Activated T-cell treated with anti-CD3 and anti-CD28 coated beads, Interleukin-2, amount 50 U/mL, for 72 hours (primary cell): ENCODE measurements at places on chromosomes 6 and 20.
A peak's percentile ranks its signal among the peaks of the same experiment; 100 is the strongest.

GRCh38 chr6:90062667-90063066 lies 168.4 kb downstream of the GJA10 start:
- DNase-seq: no peak

GRCh38 chr20:62721511-62722370 lies 13.1 kb downstream of the NTSR1 start:
- DNase-seq: no peak

DNA sequence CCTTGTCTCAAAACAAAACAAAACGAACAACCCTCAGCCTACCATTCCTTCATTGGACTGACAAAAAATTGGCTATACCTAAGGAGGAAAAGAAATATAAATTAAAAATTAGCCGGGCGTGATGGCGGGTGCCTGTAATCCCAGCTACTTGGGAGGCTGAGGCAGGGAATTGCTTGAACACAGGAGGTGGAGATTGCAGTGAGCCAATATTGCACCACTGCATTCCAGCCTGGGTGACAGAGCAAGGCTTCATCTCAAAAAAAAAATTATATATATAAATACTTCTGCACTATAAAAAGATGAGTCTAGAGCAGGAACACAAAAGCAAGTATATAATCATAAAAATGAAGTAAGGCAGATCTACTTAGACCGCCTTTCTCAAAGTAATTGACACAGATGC lies 109.8 kb downstream of the CRYBG1 start:
- no peak for DNase-seq

- no peak for DNase-seq
Observed at GRCh38 chr6:10882657-10883171, 873 bp upstream of the GCM2 start.

- no peak for DNase-seq
Observed at GRCh38 chr20:41432746-41433145, 66.1 kb upstream of the EMILIN3 start.

DNA sequence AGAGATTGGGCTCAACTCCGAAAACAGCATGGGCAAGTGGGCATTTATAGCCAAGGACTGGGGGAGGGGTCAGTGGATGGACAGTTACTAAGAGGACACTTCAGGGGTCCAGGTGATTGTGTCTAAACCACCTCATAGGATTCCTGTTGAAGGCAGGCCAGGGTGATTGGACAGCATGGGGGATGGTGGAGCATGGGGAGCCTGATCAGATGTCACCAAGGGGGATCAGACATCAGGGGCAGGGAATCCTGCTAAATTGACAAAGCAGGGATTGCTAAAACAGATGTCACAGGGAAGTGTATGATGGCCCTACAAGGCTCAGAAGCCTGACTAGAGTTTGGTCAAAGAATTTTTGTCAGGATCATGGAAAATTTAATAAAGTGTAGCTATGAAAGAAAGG lies 2.4 kb upstream of the PYGB start:
- no peak for DNase-seq

- DNase-seq: no peak
Observed at GRCh38 chr20:16844406-16844805, 96.2 kb downstream of the OTOR start.

- DNase-seq: no peak
Observed at GRCh38 chr6:45702849-45703739, 312.6 kb downstream of the CLIC5 start.

GRCh38 chr6:149129371-149130077 lies 188.0 kb upstream of the TAB2 start:
- DNase-seq: no peak

DNA sequence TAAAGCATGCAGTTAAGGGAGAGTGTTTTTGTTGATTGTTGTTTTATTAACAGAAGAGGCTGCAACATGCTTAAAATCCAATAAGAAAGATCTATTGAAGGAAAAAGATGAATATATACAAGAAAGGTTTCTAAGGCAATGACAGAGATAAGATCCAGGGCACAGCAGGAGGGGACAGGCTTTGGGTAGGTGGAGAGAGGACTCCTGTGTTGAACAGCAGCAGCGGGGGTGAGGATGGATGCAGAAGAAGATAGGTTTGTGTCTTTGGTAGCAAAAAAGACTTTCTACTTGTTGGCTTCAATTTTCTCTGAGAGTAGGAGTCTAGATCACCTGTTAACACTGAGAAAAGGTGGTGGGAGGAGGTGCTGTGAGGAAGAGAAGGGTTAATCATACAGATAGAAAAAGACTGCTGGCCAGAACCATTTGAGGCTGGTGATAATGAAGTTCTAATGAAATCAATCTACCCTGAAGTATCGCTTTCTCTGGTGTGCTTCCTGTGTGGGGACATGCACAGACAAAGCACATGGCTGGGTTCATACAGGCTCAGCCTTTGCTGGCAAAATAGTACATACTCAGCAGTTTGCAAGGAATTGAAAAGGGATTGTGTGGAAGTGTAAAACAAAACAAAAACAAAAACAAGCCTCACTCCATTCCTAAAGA lies 17.2 kb upstream of the DST start:
- DNase-seq: no peak

- DNase-seq: no peak
Observed at GRCh38 chr6:111551521-111552231, 54.0 kb downstream of the TRAF3IP2 start.

- no peak for DNase-seq
Observed at GRCh38 chr6:133977983-133978895, 25.2 kb downstream of the TBPL1 start.

DNA sequence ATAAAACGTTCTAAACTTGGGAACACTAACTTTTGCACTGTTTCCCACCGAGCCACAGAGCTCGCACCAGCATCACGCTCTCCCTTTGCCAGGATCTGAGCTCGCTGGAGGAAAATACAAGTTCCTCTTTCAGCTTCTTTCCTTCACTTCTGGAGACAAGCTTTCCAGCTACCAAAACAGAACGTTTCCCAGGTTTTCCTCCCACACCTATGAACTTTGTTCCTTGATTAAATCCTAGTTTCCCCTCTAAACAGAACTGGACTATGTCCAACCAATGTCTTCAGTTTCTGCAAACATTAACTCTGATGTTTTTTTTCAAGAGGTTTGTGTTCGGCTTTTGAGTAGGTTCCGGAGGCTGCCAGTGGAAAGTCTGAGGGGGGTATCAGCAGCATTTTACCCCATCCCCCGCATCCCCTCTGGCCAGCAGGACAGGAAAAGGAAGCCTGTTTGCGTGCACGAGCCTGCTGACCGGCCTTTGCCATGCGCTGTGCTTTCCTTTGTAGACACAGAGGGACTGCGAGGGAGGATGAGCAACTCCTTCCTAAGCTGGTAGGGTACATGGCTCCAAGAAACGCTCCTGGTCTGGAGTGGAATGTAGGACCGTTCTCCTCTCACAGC lies 135.5 kb downstream of the LY86 start:
- no peak for DNase-seq

GRCh38 chr6:150172929-150173328 lies 30.1 kb downstream of the PPP1R14C start:
- no peak for DNase-seq

GRCh38 chr6:167779129-167779992 lies 47.4 kb upstream of the AFDN start:
- DNase-seq: no peak

GRCh38 chr20:4457566-4458543 lies 263.9 kb upstream of the PRND start:
- no peak for DNase-seq

GRCh38 chr6:163023700-163024099 lies 295.9 kb downstream of the PACRG start:
- DNase-seq: no peak

GRCh38 chr20:63737945-63738686 lies 1.5 kb upstream of the SLC2A4RG start:
- DNase-seq: peak; percentile 43

GRCh38 chr20:4830259-4830658 lies 108.5 kb downstream of the PRND start:
- no peak for DNase-seq

DNA sequence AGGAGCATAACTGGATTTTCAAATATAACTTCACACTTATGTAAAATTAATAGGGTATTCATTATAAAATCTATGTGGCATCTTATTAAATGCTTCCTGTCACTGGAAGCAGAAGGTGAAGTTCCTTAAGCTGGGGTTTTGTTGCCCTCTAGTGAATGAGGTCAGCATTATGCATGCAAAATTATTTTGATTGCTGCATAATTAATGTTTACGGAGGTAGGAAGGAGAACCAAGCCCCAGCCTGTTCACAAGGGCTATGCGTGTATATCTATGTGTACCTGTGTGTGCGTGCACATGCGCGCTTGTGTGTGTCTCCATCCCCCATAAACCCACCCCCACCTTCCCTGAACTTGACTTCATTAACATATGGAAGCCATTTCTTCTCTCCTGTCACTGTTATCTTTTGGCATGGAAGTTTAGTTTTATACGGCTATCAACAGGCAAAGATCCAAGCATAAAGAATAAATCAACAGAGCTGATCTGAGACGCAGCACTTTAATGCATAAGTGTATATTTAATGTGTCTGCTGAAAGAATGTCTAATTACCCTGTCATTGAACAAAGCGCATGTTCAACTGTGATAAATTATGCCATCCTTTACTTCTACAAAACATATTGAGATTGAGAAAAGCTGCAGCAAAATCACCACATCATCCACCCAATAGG lies 90.2 kb upstream of the CDH4 start:
- DNase-seq: no peak

- DNase-seq: no peak
Observed at GRCh38 chr6:166561771-166562359, 24.6 kb downstream of the RAMACL start.

GRCh38 chr6:18347021-18347577 lies 40.1 kb upstream of the RNF144B start:
- DNase-seq: no peak

DNA sequence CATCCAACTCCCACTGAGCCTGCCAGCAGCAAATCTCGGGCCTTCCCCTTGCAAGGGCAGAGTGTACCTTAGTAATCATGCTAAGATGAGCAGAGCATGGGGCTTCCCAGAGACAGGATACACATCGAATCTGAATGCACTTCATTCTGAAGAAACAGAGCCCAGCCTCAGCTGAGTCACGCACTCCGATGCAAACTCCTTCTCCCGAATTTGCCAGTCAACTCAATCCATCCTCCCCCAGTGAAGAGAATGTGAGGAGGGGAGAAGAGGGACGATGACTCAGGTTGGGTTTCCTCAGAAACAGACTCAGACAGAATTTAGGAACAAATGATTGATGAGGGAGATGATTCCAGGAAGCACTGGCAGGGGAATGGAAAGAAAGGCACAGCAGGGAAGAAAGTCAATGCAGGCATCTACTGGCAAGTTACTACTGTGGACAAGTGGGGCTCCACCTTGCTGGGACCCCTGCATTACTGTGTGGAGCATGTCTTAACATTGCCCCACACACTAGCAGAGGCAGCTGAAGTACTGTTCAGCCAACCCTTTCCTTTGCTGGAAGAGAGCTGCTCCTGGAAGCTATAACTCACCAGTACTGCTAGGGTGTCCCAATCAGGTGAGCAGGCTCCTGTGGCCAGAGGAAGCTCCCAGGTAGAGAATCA lies 251.6 kb downstream of the ADGB start:
- DNase-seq: peak; percentile 80

DNA sequence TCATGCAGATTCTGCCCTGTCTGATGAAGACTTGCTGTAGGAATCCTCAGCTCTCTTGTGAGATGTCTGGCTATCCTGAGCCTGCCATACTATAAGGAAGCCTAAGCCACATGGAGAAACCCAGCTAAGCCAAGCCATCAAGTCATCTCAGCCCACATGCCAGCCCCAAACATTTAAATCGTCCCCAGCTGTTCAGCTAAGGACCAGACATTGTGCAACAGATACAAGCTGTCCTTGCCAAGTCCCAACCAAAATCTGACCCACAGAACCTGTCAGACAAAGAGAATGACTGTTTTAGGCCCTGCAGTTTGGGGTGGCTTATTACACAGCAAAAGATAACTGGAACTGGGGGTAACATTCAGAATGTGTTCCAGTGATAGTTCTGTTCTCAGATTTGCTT lies 36.8 kb upstream of the FOXC1 start:
- no peak for DNase-seq

DNA sequence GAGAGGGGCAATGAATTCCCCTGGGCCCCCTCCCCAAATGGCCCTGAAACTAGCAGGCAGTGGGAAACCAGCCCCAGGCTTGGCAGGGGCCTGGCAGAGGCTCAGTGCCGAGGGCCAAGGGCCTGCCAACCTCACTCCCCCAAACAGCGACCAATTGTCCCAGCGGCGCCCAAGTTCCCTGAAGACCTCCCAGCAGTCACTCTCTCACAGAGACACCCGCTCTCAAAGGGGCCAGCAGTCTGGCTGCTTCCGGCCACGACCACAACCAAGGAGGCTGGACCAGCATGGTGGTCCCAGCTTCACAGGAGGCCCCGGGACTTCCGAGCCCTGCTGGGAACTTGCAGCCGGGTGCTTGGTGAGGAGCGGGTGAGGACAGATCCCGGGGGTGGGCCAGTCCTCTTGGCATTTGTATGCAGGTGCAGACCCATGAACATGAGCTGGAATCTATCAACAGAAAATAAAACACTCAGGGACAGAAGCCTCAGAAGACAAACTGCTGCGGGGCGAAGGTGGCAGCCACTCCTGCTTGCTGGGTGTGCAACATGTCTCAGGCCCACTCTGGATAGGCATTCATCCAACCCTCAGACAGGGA lies 17.5 kb upstream of the SIRPA start:
- no peak for DNase-seq

DNA sequence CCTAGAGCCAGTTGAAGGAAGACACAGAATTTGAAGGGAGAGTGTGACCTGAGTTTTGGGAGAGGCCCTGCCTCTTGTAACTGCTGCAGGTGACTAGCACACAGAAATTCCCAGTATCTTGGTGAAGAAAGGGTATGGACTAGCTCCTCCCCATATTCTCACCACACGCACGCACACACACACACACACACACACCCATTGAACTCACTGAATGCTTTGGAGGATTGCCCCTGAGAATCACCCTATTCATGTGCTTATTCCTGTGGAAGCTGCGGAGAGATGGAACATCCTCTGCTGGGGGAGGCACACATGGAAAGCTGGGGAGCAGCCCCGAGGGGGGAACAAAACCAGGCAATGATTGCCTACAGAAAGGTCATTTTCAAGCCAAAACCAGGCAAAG lies 6.2 kb upstream of the LMBRD1 start:
- no peak for DNase-seq

DNA sequence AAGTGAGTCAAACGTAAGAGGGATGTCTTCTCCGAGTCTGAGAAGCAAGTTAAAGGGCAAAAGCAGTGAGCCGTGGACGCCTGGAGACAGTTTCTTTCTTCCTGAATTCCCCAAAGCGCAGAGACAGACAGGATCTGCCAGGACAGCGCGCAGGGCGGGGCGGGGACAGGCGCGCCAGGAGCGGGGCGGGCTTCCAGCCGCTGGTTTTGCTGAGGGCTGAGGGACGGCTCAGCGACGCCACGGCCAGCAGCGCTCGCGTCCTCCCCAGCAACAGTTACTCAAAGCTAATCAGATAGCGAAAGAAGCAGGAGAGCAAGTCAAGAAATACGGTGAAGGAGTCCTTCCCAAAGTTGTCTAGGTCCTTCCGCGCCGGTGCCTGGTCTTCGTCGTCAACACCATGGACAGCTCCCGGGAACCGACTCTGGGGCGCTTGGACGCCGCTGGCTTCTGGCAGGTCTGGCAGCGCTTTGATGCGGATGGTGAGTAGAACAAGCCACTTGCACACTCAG lies at the start of gene SCGN:
SCGN (plus strand) TSS at position 209 of the 509 bp plus-strand sequence; CDS start at position 398, 189 bp downstream.
- DNase-seq: peak; percentile 45

GRCh38 chr20:21516180-21516567 lies 2.3 kb upstream of the NKX2-2 start:
- no peak for DNase-seq
